Activated T-cell treated with anti-CD3 and anti-CD28 coated beads, Interleukin-2, amount 50 U/mL, for 48 hours (primary cell): ENCODE measurements at places on chromosomes 3 and 15.

DNA sequence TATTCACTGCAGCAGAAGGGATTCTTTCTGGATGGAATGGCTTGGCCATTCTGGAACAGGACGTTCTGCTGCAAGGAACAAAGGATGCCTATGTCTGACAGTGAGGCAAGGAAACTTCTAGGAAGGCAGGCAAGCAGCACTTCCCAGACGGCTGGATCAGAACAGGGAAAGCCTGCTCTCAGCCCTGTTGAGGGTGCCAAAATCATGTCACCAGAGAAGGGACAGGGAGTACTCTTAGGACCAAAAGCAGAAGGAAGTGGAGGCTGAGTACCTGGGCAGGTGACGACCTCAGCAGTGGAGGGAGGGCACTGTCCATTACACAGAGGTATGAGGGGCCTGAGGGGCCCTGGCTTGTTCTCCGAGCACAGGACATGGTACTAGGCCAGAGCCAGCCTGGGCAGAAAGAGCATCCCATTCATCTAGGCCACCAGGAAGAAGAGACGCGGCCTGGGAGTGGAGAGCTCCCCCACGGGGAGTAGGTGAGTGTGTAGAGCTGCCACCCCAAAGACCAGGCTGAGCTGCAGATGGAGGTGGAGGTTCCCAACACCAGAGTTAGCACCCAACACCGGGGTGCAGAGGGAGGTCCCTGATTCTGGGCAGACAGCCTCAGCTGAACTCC, 9.6 kb downstream of the KLF15 start:
- peak; percentile 7 for DNase-seq

- peak; percentile 52 for DNase-seq
These were observed 53.9 kb upstream of the MELTF start for GRCh38 chr3:197083486-197083885.

GRCh38 chr3:192655628-192656027, 71.7 kb downstream of the FGF12 start:
- no peak for DNase-seq

GRCh38 chr15:38046257-38047051, 112.0 kb downstream of the TMCO5A start:
- no peak for DNase-seq

DNA sequence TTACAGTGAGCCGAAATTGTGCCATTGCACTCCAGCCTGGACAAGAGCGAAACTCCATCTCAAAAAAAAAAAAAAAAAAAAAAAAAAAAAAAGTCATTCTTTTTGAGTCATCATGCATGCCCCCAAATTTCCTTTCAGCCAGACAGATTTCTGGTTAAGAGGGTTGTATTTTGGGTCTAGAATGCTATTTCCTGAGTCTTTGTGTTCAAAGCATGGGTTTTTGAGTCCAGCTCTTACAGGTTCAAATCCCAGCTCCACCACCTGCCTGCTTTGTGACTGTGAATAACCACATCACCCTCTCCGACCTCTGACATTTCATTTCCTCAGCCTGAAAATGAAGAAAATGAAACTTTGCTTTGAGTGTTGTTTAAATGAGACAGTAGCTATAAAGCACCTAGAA, 9.3 kb upstream of the C15orf61 start:
- DNase-seq = no peak

- no peak for DNase-seq
These were observed 17.4 kb upstream of the RTP2 start for GRCh38 chr3:187719628-187720336.

- no peak for DNase-seq
These were observed 30.4 kb downstream of the CDIN1 start for GRCh38 chr15:36609793-36610192.

- DNase-seq = no peak
These were observed 3.1 kb upstream of the EXOG start for GRCh38 chr3:38493031-38493430.

- DNase-seq = no peak
These were observed 86.3 kb downstream of the RSL24D1 start for GRCh38 chr15:55110446-55110845.

DNA sequence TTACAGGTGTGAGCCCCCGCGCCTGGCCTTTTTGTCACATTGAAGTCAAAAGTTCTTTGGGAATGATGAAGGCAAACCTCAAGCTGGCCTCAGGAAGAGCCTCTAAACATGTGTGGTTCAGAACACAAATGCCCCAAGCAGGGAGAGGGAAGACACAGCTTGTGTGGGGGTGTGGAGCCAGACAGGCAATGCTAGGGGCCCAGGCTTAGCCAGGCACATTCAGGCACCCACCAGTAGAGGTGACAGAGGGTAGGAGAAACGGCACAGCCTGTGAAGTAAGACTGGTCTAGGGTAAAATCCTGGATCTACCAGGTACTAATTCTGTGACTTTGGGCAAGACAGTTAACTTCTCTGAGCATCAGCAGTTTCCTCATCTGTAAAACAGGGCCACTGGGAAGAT, 3.5 kb downstream of the HDC start:
- peak; percentile 42 for DNase-seq

GRCh38 chr3:160671231-160671630, 5.7 kb upstream of the ARL14 start:
- no peak for DNase-seq

GRCh38 chr3:102374863-102375634, 59.8 kb upstream of the ZPLD1 start:
- DNase-seq = no peak

- DNase-seq = no peak
These were observed 202.0 kb downstream of the ADAMTSL3 start for GRCh38 chr15:83855956-83856355.

- DNase-seq = no peak
These were observed 70.4 kb downstream of the CBLB start for GRCh38 chr3:105798381-105798934.

DNA sequence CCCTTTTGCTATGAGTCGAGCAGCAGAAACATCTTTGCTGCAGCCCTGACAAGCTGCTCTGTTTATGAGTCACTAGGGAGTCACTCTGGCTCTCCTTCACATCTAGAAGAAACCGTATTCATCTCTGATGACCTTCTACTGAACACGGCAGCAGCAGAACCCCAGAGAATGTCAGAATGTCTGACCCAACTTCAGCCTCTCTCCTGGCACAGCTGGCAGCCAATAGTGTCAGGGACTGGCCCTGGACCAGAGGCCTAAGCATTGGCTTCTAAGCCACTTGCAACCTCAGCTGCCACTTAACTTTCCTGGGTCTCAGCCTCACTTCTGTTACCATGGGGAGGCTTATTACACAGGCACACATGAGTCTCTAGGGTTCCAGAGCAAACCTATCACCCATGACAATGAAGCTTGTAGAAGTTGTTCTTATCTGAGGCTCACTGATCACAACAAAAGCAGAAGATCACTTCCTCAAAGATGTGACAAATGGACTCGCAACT, 184.1 kb upstream of the TLE3 start:
- DNase-seq = peak; percentile 48

- no peak for DNase-seq
These were observed 106.6 kb downstream of the APBA2 start for GRCh38 chr15:28992336-28992864.

DNA sequence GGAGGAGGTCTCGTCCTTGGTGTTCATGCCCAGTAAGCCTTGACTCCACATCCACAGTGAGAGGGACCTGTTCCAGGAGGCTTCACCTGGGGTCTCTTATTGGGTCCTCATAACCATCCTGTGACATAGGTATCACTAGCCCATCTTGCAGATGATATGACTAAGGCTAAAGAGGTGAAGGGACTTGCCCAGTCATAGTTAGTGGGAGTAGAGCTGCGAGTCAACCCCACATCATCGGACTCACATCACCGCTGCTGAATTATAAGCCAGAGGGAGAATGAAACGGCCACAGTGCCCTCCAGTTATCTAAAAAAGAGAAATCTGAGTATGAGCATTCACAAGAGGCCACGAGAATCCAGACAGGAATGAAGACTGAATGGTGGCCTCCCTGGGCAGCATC, 66.0 kb downstream of the MESD start:
- no peak for DNase-seq

- DNase-seq = peak; percentile 70
These were observed 95.5 kb downstream of the ST6GAL1 start for GRCh38 chr3:187025656-187026316.

- no peak for DNase-seq
These were observed 26.2 kb downstream of the FAM43A start for GRCh38 chr3:194711913-194712312.

- no peak for DNase-seq
These were observed 10.2 kb downstream of the SLCO3A1 start for GRCh38 chr15:91863621-91864255.

DNA sequence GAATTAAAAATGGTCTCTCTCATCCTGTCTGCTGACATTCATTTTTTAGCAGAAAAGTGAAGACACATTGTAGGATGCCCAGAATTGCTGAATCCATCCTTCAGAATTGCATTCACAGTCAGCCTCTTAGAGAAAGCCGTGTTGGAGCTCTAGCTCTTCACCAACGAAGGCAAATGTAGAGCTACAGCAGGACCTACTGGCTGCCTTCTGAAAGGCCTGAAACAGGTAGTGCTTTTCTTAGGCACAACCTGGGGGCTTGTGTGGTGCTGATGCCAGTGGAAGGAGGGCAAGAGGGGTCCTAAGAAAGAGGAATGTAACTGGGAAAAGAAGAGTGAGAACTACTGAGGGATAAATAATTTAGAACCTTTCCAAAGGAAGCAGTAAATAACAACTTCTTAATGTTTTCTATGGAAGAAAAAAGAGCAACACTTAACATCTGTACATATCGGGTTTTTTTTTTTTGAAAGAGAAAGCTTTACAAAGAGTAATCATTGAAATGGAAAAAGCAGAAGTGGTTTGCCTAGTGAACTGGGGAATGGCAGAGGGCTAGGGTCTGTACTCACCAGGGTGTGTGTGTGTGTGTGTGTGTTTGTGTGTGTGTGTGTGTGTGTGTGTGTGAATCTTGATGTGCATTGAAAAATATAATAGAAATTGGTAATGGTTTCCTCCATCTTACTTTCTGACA, 297.8 kb downstream of the SATB1 start:
- no peak for DNase-seq

- DNase-seq = no peak
These were observed 55.8 kb upstream of the ETV5 start for GRCh38 chr3:186164696-186165095.

GRCh38 chr3:128438488-128439072, 28.1 kb downstream of the DNAJB8 start:
- DNase-seq = no peak

- DNase-seq = peak; percentile 28
These were observed 887 bp downstream of the OXTR start for GRCh38 chr3:8768364-8769087.

DNA sequence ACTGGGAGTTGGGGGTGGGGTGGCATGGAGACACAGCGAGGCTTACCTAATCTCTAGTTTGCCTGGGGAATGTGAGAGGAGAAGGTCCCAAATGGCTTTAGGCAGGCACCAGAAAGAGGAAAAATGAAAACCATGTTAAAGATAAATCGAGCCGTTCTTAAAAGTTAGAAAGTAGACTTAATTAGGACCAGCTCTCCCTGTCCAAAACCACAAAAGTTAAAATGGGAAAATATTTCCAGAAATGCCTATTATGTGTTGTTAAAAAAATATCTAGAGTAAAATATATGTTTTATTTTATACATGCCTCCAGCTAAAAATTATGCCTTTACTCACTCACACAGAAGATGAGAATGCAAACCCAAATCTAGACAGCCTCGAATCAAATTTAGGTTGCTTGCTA, 50.1 kb downstream of the LRTM1 start:
- DNase-seq = no peak

DNA sequence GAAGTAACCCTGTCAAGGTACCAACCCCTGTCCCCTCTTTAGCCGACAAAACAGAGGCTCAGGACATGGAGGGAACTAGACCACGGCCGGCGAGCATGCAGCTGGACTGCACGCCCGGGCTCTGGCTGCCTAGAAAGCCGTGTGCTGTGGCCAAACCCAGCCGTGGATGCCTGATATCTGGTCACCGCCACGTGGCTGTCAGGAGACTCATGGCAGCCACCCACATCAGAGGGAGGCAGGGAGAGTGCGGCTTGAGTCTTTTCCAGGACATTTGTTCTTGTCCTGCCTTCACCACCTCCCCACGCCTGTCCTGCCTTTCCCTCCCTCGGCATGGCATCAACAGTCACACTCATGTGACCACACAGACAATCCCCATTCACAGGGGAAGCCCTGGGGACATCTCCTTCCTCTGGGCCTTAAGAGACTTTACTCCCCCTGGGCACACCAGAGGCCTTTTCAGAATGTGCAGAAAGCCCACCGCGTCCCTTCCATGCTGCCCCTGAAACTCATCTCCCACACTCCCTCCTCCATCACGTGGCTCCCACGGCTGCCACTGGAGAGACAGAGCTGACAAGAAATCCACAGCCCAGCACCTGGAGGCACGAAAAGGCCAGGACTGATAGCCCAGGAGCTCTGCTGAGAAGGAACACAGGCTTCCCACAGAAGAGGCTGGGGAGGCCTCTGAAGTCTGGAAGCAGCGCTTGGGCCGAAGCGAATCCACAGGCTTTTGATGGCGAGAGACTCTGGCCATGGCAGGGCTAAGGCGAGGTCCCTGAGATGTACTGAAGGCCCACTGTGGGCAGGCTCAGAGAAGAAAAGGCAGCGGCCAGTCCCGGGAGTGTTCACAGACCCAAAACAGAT, 71.2 kb upstream of the IQSEC1 start:
- no peak for DNase-seq

DNA sequence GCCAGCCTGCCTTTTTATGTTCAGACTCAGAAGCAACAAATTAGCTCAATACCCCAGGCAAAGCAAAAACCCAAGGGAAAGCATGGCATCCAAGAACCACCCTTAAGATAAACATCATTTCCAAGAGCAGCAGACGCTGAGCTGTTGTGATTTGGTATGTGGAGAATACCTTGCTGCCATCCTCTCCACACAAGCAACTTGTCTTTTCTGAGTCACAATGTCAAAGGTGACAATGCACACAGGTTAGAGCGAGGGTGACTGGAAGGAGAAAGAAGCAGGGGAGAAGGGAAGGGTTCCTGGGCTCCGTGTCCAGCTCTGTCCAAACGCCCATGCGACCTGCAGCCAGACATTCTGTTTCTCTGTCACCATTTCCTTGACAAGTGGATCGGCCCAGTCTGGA, 6.0 kb downstream of the PCSK6 start:
- DNase-seq = no peak

DNA sequence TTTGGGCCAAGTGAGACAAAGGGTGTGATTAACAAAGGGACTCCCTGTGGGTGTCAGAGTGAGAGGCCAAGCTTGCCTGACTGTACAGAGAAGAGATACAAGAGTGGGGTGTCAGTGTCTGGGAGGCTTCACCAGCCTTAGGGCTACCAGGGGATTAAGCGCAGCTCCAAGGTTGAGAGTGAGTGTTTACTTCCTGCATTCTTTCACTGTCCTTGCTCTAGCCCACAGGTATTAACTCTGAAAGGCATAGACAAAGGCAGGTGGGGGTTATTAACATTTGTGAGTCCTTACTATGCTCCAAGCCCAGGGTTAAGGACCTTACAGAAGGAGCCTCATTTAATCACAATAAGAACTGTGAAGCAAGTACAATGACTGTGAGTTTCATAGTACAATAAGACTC, 107.6 kb downstream of the IL20RB start:
- DNase-seq = no peak

- DNase-seq = peak; percentile 41
These were observed 19.8 kb upstream of the NUDT16 start for GRCh38 chr3:131361464-131362421.
